ENCODE measurements at places on chromosomes 7 and 10. TPM values are rescaled to one million over a fixed set of nuclear protein-coding genes. Genes with fewer than 3 reads are reported as not detected.

DNA sequence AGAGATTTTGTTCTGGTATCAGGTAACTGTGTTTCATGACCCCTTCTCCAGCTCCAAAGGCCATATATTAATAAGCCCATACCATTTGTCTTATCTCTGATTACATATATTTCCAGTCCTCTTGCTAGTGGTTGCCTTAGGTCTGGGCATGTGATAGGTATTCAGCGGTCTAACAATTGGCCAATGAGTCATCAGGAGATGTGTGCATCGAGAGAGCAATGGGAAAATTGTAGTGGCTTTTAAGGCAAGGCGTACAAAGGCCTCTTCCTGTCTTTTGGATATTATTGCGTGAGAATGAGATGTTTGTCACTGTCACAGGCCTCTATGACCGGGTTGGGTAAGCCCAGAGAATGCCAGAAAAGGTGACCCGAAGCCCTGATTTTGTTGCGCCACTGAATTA lies 38.6 kb upstream of the SFRP5 start:
- H3K4me1 ChIP-seq: peaks cover 4% of the 10 kb centered on the region
- no peak for DNase-seq
- H3K36me3 ChIP-seq: no peaks in the 10 kb centered on the region
- H3K27ac ChIP-seq: no peak overlapping the region
- H3K27me3 ChIP-seq: no peaks in the 10 kb centered on the region

DNA sequence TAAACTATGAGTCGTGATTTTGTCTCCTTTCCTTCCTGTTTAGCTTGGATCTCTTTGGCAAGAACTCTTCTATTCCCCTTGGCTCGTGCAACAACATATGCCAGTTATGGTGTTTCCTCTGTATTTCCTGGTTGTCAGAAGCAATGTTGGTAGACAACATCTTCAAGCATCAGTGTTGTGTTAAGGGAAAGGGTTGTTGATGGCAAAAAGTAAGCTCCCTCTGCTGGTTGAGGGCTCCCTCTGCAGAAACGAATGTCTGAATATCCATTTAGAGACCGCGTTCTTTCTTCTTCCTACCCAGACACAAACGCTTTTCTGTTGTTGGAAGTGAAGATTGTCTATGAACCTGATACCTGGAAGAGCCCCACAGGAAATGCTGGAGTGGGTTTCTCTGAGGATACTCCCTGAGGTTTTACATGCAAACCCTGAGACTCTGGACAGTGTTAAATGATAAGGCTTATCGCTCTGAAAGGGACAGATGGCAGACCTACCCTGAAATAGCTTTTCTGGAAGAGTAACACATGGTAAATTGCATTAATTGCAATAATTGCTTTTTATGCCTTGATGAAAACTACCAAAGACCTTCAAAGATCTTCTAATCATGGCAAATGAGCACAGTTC lies 23.5 kb upstream of the C1QL3 start:
- H3K27ac ChIP-seq: no peak overlapping the region
- peaks cover 59% of the 10 kb centered on the region for H3K27me3 ChIP-seq
- peaks cover 2% of the 10 kb centered on the region for H3K36me3 ChIP-seq
- no peak overlapping the region for H3K4me3 ChIP-seq
- no peak for DNase-seq

GRCh38 chr7:55056068-55056467 lies 37.3 kb downstream of the EGFR start:
- H3K27ac ChIP-seq: no peak overlapping the region
- H3K27me3 ChIP-seq: peaks cover 43% of the 10 kb centered on the region
- no peak for DNase-seq
- peaks cover 2% of the 10 kb centered on the region for H3K4me1 ChIP-seq
- no peak overlapping the region for H3K4me3 ChIP-seq

DNA sequence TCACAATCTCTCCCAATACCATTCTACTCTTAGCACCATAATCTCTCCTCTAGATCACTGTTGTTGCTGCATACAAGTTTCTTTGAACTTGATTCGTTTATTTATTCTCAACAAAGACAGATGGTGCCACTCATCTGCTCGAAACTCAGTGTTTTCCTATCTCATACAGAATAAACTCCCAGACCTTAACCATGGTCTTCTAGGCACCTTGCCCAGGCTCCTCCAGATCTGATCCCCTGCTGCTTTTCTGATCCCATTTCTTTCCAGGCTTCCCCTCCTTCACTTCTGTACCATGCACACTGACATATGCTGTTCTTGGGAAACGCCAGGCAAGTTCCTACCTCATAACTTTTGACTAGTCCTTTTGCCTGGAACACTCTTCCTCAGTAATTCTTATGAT lies 645.7 kb downstream of the DNAJB9 start:
- H3K27ac ChIP-seq: no peak overlapping the region
- no peak overlapping the region for H3K4me3 ChIP-seq
- no peak for DNase-seq
- H3K36me3 ChIP-seq: no peaks in the 10 kb centered on the region
- no peaks in the 10 kb centered on the region for H3K27me3 ChIP-seq

DNA sequence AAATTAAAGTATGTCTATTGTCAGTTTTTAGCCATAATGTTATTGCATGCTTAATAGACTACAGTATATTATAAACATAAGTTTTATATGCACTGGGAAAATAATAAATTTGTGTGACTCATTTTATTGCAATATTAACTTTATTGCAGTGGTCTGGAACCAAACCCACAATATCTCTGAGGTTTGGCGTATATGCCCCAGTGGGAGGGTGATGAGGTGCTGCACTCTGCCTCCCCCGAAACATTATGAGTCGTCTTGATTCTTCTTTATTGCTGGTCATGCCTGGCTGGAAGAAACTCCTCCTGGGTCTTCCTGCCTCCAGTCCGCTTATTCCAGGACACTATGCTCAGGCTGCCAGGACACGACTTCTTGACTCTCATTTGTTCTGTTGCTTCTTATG lies 88.4 kb downstream of the MTPN start:
- H3K36me3 ChIP-seq: no peaks in the 10 kb centered on the region
- H3K4me1 ChIP-seq: peaks cover 6% of the 10 kb centered on the region
- H3K27me3 ChIP-seq: no peaks in the 10 kb centered on the region
- no peak overlapping the region for H3K27ac ChIP-seq
- H3K4me3 ChIP-seq: no peak overlapping the region
- DNase-seq: no peak

GRCh38 chr10:5047912-5048628 lies 44.4 kb upstream of the AKR1C2 start:
- H3K36me3 ChIP-seq: no peaks in the 10 kb centered on the region
- H3K27ac ChIP-seq: no peak overlapping the region
- DNase-seq: no peak

- peaks cover 17% of the 10 kb centered on the region for H3K27me3 ChIP-seq
- H3K27ac ChIP-seq: no peak overlapping the region
- no peaks in the 10 kb centered on the region for H3K4me1 ChIP-seq
- no peak overlapping the region for H3K4me3 ChIP-seq
- DNase-seq: no peak
These were observed 28.6 kb downstream of the MRPL32 start for GRCh38 chr7:42960762-42961161.

GRCh38 chr7:158546626-158547025 lies 41.0 kb downstream of the PTPRN2 start:
- peaks cover 14% of the 10 kb centered on the region for H3K27me3 ChIP-seq
- H3K36me3 ChIP-seq: peaks cover 2% of the 10 kb centered on the region
- no peak for DNase-seq
- H3K27ac ChIP-seq: peak overlapping the region; percentile 2
- no peak overlapping the region for H3K4me3 ChIP-seq

- H3K27me3 ChIP-seq: no peaks in the 10 kb centered on the region
- H3K4me3 ChIP-seq: no peak overlapping the region
- H3K36me3 ChIP-seq: no peaks in the 10 kb centered on the region
- H3K27ac ChIP-seq: no peak overlapping the region
These were observed 425.2 kb upstream of the VSTM2A start for GRCh38 chr7:54116956-54117355.

GRCh38 chr7:96337519-96337918 lies 15.6 kb upstream of the SLC25A13 start:
- DNase-seq: no peak
- H3K36me3 ChIP-seq: peaks cover 2% of the 10 kb centered on the region
- no peak overlapping the region for H3K4me3 ChIP-seq

- H3K36me3 ChIP-seq: peaks cover 5% of the 10 kb centered on the region
- peak overlapping the region; percentile 19 for H3K4me3 ChIP-seq
- DNase-seq: no peak
- H3K4me1 ChIP-seq: peaks cover 6% of the 10 kb centered on the region
These were observed 6.5 kb upstream of the OIT3 start for GRCh38 chr10:72887043-72887442.

GRCh38 chr10:33704214-33704830 lies 369.9 kb upstream of the NRP1 start:
- H3K36me3 ChIP-seq: no peaks in the 10 kb centered on the region
- H3K4me3 ChIP-seq: no peak overlapping the region
- no peak overlapping the region for H3K27ac ChIP-seq
- no peaks in the 10 kb centered on the region for H3K4me1 ChIP-seq
- no peak for DNase-seq

DNA sequence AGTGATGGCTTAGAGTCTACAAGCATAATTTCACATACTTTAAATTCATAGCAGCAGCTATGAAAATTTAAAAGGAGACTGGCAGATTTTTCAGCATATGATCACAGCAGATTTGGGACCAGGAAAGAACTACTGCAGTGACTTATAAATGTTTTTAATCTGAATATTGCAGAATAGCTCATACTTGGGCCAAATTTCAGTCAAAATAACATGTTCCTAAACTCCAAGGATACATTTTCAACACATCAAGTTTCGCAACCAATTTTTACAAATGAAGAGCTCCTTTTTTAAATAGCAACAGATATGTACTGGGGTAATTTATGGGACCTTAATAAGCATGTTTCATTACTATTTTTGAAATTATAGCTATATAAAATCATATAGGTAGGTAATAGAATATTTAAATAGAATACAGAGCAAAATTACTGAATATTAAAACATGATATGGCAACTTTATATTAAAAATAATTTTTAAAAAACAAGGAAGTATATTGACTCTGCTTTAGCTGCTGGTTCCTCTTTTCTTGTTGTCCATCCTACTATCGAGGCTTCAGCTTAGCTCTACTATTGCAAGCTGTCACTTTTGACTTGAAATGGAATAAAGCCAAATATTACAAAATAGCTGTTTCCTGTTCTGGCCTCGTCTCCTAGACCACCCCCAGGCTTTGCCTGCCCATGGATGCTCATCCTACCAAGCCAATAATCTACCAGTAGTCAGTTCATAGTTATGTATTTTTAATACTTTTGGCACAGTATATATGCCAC lies 123.1 kb downstream of the NRBF2 start:
- peak overlapping the region; percentile 15 for H3K4me3 ChIP-seq
- peak overlapping the region; percentile 83 for H3K27ac ChIP-seq
- H3K4me1 ChIP-seq: peaks cover 50% of the 10 kb centered on the region
- no peak for DNase-seq

GRCh38 chr7:32058002-32058401 lies 12.2 kb downstream of the PDE1C start:
- H3K4me3 ChIP-seq: no peak overlapping the region
- H3K4me1 ChIP-seq: no peaks in the 10 kb centered on the region
- H3K27ac ChIP-seq: no peak overlapping the region
- H3K36me3 ChIP-seq: no peaks in the 10 kb centered on the region
- no peaks in the 10 kb centered on the region for H3K27me3 ChIP-seq

DNA sequence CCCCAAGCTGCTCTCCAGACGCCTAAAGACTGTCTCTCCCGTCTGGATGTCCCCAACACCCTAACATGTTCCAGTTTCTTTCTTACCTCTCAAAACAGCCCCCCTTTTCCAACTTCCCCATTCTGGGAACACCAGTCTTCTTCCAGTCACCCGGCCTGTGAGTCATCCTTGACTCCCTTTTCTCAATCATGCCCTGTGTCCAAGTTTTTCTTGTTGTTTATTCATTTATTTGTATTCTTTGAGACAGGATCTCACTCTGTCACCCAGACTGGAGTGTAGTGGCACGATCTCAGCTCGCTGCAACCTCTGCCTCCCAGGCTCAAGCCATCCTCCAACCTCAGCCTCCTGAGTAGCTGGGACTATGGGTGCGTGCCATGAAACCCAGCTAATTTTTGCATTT lies 15.6 kb downstream of the SNX10 start:
- peaks cover 23% of the 10 kb centered on the region for H3K4me1 ChIP-seq
- peak overlapping the region; percentile 54 for H3K27ac ChIP-seq
- H3K36me3 ChIP-seq: peaks cover 7% of the 10 kb centered on the region
- no peaks in the 10 kb centered on the region for H3K27me3 ChIP-seq

DNA sequence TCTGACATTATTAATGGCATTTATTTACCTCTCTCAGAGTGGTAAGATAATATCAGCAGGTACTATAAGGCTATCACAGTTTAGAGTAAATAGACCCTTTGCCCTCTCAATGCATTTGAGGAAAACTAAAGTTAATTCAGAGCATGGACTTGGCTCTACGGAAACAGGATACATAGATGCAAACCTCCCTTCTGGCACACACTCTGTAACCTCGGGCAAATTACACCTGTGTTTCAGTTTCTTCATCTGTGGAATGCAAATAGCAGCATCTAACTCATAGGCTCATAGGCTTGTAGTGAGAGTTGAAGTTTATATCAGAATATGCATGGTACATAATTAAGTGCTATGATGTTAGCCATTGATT lies 5.6 kb downstream of the RAPGEF5 start:
- H3K4me1 ChIP-seq: no peaks in the 10 kb centered on the region
- H3K4me3 ChIP-seq: no peak overlapping the region
- H3K27me3 ChIP-seq: peaks cover 23% of the 10 kb centered on the region
- H3K36me3 ChIP-seq: no peaks in the 10 kb centered on the region
- DNase-seq: no peak
- no peak overlapping the region for H3K27ac ChIP-seq

GRCh38 chr7:101538596-101539459 lies 90.3 kb downstream of the MYL10 start:
- DNase-seq: peak; percentile 38
- H3K4me3 ChIP-seq: no peak overlapping the region
- H3K36me3 ChIP-seq: peaks cover 3% of the 10 kb centered on the region
- no peak overlapping the region for H3K27ac ChIP-seq
- peaks cover 4% of the 10 kb centered on the region for H3K4me1 ChIP-seq
- H3K27me3 ChIP-seq: peaks cover 13% of the 10 kb centered on the region

GRCh38 chr10:100672199-100672598 lies 73.2 kb upstream of the PAX2 start:
- H3K27ac ChIP-seq: no peak overlapping the region
- H3K4me3 ChIP-seq: peak overlapping the region; percentile 58

GRCh38 chr7:6451224-6451705 lies 3.5 kb upstream of the DAGLB start:
- H3K27ac ChIP-seq: no peak overlapping the region
- peaks cover 8% of the 10 kb centered on the region for H3K4me1 ChIP-seq
- DNase-seq: no peak

- peak overlapping the region; percentile 43 for H3K4me3 ChIP-seq
- peaks cover 75% of the 10 kb centered on the region for H3K27me3 ChIP-seq
- no peak for DNase-seq
- peaks cover 4% of the 10 kb centered on the region for H3K4me1 ChIP-seq
These were observed 745 bp downstream of the SLC16A9 start for GRCh38 chr10:59708816-59709394.

RBM28 gene
- total RNA-seq: 24.9 TPM

FAS gene
- 82.8 TPM for total RNA-seq

FRMD4A gene
- total RNA-seq: 2.7 TPM

MACC1 gene
- 0.65 TPM for total RNA-seq

CPXM2 gene
- 0.18 TPM for total RNA-seq

CRPPA gene
- 0.81 TPM for total RNA-seq

LRRC4 gene
- 0.34 TPM for total RNA-seq

DGKB gene
- not detected for total RNA-seq

CTAGE15 gene
- 0.73 TPM for total RNA-seq

POLR2J2 gene
- total RNA-seq: 44.7 TPM

KIAA1217 gene
- 0.85 TPM for total RNA-seq

FXYD4 gene
- not detected for total RNA-seq

TMEM213 gene
- total RNA-seq: not detected

SEMA4G gene
- total RNA-seq: 2.5 TPM

CYP2W1 gene
- not detected for total RNA-seq

ETV1 gene
- not detected for total RNA-seq

ZMIZ1 gene
- 34.0 TPM for total RNA-seq
